ENCODE measurements at places on chromosomes 16 and 17. TPM values are rescaled to one million over a fixed set of nuclear protein-coding genes. Genes with fewer than 3 reads are reported as not detected.

DNA sequence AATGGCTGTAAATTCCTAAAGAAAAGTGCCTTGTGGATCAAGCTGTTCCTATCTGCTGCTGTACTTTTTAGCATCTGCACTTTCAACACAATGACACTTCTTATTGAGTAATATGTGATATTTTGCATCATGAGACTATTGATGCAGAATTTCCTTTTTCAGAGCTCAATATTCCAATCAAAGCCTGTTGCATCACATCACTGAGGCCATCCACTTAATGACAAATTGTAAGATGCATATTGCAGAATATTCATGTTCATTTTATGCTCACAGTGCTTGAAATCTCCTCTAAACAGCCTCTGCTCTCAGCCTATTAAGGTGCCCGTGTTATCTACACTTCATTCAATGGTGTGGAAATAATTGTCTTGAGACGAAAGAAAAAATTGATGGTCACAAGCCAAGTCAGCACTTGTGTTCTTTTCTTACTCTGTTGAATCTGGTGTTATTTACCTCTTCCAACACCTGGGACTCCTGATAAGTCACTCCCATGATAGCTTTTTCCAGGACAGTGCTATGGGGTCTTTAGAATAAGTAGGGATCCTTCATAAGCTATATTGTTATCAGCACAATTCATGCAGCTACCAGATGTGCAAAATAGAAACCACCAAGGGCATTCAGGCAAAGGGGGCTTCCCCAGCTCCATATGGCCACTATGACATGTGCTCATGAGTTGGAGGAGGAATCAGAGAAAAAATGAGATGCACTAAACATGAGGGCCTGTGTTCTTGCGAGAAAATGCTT lies 9.3 kb upstream of the SKAP1 start:
- DNase-seq = no peak

GRCh38 chr16:56618138-56618537 lies 7.4 kb upstream of the MT1E start:
- DNase-seq = no peak

GRCh38 chr16:82761858-82762257 lies 135.1 kb downstream of the CDH13 start:
- DNase-seq = no peak

DNA sequence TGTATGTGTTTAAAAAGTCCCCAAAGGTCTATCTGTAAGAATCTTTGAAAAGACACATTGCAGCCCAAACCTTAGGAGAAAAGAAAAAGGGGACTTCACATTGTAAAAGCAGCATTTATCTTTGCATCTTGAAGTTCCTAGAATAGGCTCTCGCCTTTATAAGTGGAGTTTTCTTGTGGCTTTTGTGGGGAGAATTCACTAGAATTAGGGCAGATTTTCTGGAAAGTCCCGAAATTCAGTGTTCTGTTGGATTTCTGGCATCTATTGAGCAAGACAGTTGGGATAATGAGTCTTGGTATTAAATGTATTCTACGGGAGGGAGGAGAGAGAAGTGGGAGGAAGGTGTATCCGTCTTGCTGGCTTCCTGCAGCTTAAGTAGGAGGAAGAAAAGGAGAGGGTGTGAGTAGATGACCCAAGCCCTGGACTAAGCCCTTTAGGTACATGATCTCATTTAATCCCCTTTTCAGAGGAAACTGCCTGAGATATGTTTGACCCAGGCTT lies 62.6 kb downstream of the PRKCA start:
- no peak for DNase-seq

Gene CEMP1
- polyA plus RNA-seq = 0.44 TPM

- no peak for DNase-seq
These were observed 21.7 kb downstream of the LRRC75A start for GRCh38 chr17:16470265-16470664.

Gene RDM1
- not detected for polyA plus RNA-seq

DNA sequence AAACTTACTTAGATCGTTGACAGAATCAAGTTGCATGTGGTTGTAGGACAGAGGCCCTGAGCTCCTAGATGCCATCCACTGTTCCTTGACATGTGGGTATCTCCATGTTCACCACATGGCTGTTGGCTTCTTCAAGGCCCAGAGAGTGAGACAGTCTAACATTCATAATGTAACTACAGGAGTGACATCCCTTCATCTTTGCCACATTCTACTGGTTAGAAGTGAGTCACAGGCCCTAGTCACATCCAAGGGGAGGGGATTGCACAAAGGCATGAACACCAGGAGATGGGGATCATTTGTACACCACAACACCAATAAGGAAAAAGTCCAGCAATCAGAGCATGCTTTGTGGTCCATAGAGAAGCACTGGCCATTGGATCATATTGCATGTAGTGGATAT lies 56.6 kb downstream of the WSCD1 start:
- DNase-seq = no peak

- no peak for DNase-seq
These were observed 12.6 kb upstream of the CA10 start for GRCh38 chr17:52170963-52171572.

DNA sequence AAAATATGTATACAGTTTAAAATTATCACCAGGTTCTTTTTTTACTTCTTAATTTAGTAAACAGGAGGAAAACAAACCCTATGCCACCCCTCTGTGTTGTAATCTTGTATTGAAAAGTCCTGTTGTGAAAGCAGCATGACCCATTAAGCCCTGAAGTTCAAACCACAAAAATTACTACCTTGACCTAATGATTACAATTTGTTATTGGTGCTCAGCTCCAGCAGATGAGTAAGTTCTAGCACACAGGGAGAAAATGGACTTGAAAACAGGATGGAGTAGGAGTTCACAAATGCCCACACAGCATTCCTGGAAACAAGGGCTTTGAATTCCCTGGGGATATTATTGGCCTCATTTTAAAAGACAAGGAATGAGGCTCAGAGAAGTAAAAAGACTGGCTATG lies 505.8 kb upstream of the ERCC4 start:
- DNase-seq = no peak

Data from heart right ventricle (tissue), 16 donors.